Smooth muscle cell of trachea (primary cell): ENCODE measurements at places on chromosomes 12 and 14. TPM values are rescaled to one million over a fixed set of nuclear protein-coding genes. Genes with fewer than 3 reads are reported as not detected.

PTPRR gene
- 0.33 and 0.58 TPM in 2 replicates for total RNA-seq

RERGL gene
- total RNA-seq: not detected in 2 replicates

HOXC9 gene
- 0.15 and 0.33 TPM in 2 replicates for total RNA-seq

GPRC5A gene
- total RNA-seq: 3.1 and 10.3 TPM in 2 replicates

MLF2 gene
- 178 and 182 TPM in 2 replicates for total RNA-seq

ACSM4 gene
- total RNA-seq: not detected in 2 replicates

POU6F1 gene
- 3.5 and 6.3 TPM in 2 replicates for total RNA-seq

SIX6 gene
- total RNA-seq: not detected in 2 replicates

FAM90A1 gene
- total RNA-seq: 0.33 TPM in 1 of 2 replicates, not detected in the other

ADAMTS20 gene
- not detected in 2 replicates for total RNA-seq

HOXC4 gene
- total RNA-seq: 0.15 and 0.17 TPM in 2 replicates

EPYC gene
- 0.15 TPM in 1 of 2 replicates, not detected in the other for total RNA-seq

LRTM2 gene
- not detected in 2 replicates for total RNA-seq

FITM1 gene
- total RNA-seq: 0.33 and 0.44 TPM in 2 replicates

ACSS3 gene
- 15.7 and 19.8 TPM in 2 replicates for total RNA-seq

GARIN6 gene
- total RNA-seq: not detected in 2 replicates

NFE2 gene
- total RNA-seq: 0.15 and 1.2 TPM in 2 replicates

IL31 gene
- not detected in 2 replicates for total RNA-seq

ETFBKMT gene
- total RNA-seq: 3.5 and 4.2 TPM in 2 replicates

AEBP2 gene
- total RNA-seq: 20.3 and 33.6 TPM in 2 replicates

FOXG1 gene
- 0.44 and 0.83 TPM in 2 replicates for total RNA-seq

CPM gene
- 50.4 and 91.2 TPM in 2 replicates for total RNA-seq

LRRC43 gene
- total RNA-seq: 1.0 and 3.3 TPM in 2 replicates
